KBM-7 (cell line): ENCODE measurements at places on chromosomes 4 and X.

GRCh38 chrX:43750248-43750676, 94.2 kb downstream of the MAOA start:
- DNase-seq = peak; percentile 79

GRCh38 chrX:134634691-134635090, 23.6 kb downstream of the PLAC1 start:
- DNase-seq = no peak

GRCh38 chrX:69138512-69138911, 26.7 kb downstream of the PJA1 start:
- no peak for DNase-seq

GRCh38 chrX:10633722-10634121, 13.3 kb upstream of the MID1 start:
- no peak for DNase-seq

- no peak for DNase-seq
Measured at GRCh38 chr4:1092026-1092982, 21.1 kb downstream of the RNF212 start.

DNA sequence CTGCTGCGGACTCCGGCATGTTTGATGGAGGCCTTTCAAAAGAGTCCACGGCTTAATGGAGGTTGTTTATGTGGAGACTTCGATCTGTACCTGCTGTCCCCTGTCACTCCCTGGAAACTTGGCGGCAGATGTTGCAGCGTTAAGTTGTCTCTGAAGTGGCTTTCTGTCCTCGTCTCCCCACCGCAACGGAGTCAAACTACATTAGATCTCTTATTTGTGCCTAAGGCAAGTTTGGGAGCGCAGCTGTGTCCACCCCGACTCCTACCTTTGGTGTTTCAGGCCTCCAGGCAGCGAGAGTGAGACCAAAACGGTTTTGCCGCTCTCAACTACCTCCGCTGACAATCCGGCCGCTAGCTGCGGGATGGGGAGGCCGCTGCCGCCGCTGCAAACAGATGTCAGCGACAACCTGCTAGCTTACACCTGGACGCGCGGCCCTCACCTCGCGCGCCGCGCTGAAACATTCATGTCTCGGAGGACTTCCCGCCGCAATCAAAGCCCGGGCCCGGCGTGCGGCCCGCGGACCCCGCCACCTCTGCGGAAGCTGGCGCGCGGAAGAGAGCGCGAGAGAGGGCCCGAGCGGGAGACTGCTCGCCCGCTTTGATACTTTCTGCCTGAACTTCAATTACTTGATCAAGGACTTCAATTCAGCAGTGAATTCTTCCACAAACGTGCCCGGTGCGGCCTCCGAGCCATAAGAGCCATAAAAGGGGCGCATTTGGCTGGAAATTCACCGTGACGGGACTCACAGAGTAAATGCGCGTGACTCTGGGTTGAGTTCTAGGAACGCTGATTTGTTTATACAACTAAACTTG, 108.4 kb downstream of the ANTXR2 start:
- DNase-seq = no peak

GRCh38 chrX:103378990-103379389, 2.7 kb downstream of the BEX3 start:
- no peak for DNase-seq
